ENCODE measurements at places on chromosomes 12 and 14.

DNA sequence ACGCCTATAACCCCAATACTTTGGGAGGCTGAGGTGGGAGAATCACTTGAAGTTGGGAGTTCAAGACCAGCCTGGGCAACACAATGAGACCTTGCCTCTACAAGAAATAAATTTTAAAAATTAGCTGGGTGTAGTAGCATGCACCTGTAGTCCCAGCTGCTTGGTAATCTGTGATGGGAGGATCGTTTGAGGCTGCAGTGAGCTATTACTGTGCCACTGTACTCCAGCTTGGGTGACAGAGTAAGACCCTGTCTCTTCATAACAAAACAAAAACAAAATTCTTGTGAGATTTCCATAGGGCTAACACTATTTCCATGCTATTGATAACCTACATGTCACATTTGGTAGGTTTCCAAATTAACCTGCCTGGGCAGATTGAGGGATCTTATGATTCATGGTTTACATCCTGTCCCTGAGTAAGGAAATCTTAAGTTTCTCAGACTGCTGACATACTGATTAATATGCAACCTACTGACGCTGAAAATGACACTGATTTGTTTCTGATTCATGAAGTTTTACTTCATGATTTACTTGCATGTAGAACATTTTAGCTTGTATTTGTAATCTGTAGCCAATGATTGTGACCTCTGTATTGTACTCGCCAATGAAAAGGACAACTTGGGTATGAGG is 15.9 kb downstream of the ATP6V1D start:
- DNase-seq = no peak

- DNase-seq = no peak
Observed at GRCh38 chr14:52142504-52142903, 73.6 kb upstream of the NID2 start.

DNA sequence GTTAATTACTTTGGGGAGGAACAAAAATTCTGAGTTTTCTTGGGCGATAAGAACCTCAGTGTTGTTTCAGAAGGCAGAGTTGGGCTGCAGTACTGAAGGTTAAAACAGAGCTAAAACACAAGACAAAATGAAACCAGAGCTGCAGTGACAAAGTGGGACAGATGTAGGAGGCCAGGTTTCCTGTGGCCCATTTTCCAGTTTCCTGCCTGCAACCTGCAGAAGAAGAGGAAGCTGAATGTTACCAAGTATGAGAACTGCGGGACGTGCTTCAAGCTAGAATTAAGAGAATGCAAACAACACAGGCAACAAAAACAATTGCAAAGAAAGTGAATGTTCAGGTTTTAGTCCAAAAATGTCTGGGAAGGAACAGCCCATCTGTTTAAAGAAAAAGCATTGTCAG is 17.8 kb downstream of the ELK3 start:
- DNase-seq = no peak

DNA sequence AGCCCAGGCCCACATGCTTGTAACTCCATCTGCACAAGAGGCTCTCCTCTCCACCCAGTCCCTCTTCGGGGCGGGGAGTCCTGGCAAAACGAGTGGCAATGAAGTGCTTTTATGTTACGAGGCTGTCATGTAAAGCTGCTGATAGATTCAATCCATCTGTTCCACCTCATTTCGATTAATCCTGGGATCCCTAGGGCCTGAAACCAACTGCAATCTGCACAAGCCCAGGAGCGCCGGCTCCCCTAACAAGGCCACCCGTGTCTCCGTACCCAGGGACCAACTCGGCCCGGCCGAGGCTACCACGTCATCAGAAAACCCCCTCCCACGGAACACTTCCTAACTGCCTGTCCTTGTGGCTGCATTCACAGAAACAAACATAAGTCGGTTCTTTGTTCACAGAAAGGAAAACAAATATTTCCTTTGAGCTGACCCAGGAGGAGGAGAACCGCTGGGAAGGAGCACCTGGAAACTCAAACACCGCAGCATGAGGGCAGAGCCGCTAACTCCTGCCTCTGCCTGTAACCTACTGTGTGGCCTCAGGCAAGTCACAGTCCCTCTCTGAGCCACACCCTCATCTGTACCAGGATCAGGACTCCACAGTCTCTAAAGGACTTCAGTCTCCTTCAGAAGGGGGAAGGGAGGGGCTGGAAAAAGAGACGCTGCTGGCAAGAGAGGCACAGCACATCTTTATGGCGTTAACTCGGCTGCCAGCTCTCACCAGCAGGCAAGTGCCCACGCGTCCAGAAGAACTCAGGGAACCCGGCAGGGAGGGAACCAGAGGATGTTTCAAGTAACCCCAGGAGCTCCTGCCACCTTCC is 47.8 kb downstream of the CCDC88C start:
- no peak for DNase-seq

- no peak for DNase-seq
Observed at GRCh38 chr12:459430-460258, at the start of gene B4GALNT3. Gene B4GALNT3, plus strand, starts transcription at chr12:459939. Its CDS starts 438 bp downstream, at chr12:460377.

GRCh38 chr14:21711360-21711961 is 37.8 kb upstream of the OR4E1 start:
- DNase-seq = no peak

GRCh38 chr14:68574906-68575305 is 218.0 kb downstream of the ZFP36L1 start:
- no peak for DNase-seq

DNA sequence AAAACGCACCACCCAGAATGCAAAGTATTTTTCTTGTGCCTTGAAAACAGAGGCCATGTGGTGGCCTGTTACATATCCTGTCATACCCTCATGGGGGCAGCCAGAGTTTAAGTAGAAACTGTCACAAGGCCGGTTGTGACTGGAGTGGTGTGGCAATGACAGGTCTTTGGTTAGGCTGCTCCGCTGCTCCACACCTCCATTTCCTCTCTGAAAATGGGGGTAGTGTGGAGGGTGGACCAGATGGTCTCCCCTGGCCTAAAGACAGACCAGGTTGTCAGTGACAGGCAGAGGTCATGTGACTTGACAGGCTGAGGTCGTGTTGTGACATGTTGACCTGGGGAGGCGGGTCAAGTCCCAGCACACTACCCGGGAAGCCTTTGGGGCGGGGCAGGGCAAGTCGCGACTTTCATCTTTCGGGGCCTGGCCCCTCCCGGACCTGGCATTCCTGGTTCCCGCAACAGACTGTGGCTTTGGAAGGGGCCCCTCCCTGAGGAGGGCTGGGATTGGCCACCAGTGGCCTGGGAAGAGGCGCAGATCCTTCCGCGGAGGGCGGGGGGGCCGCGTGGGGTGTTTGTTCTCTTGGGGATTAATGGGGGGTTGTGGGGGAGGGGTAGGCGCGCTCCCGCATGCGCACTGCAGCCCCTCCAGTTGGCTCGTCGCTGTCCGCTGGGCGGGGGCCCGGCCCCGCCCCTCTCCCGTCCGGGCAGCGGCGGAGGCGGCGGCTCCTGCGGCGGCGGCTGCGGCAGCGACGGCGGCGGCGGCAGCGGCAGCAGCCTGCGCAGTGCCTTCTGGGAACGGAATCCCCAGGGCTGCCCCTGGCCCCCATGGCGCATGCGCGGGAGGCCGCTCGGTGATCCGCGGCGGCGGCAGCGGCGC is at the start of gene MBD6:
MBD6 (plus strand) TSS at position 814 of the 876 bp plus-strand sequence. CDS start 1,480 bp downstream, outside the sequence.
- peak; percentile 77 for DNase-seq

DNA sequence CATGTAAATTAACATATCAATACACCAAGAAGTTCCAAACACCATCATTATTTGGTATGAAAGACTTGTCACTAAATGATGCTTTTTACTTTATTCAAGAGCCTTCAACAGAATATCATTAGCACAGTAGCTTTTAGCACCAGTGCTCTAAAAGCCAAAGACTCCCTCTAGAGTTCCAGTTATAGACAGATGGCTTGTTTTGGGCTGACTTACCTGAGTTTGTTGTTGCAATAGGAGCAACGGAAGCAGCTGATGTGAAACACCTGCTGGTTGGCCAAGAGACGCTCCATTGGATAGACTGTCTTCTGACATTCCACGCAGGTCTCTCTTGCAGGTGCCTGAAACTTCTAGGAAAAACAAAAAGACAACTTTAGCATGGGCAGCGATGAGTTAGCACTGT is 14.5 kb upstream of the CERS5 start:
- DNase-seq = no peak
